ENCODE measurements at places on chromosomes 4 and X.

GRCh38 chr4:169869490-169869889 is 111.7 kb upstream of the HPF1 start:
- DNase-seq: no peak

DNA sequence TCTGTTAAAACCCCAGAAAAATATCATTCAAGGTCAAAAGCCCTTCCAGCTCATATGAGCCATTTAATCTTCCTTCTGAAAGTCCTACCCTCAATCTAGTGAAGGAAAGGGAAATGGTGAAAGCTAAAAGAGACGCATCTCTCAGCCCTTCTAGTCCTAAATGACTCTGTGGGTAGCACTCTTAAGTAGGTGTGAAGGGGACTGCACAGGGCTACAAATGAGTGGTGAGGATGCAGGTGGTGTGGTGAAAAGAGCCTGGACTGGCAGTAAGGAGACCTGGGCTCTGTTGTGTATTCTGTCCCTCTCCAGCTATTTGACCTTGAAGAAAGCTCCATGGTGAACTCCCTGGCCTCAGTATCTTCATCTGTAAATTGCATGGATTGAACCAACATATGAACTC is 671.8 kb upstream of the DIPK2B start:
- DNase-seq: no peak

GRCh38 chr4:164596927-164597326 is 157.0 kb upstream of the SMIM31 start:
- DNase-seq: no peak

DNA sequence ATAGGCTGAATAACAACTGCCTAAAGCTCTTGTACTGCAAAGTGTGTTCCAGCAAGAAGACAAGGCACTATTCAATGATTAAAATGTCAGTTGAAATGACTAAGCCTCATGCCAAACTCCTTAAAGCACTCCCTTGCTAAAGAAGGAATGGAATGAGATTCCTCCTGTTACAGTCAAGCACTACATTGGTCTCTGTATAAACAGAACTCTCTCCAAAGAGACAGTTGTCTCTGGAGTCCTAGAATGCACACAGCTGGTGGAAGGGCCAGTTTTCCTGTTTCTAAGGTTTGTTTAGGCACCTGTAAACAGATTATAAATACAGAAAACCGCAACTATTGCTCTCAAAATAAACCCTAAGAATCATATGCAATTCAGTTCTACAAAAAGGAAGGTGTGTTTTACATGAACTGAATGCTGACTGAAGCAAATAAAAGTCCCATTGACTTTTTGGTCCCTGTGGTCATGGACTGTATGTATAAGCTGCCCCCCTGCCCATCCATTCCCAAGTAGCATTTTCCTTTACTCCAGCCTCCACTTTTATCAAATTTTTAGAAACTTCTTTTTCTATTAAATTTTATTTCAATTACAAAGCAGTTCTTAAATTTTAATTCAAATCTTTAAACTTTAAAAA is 47.0 kb downstream of the FAT1 start:
- no peak for DNase-seq

GRCh38 chrX:16711893-16712547 is 449 bp downstream of the CTPS2 start:
- DNase-seq: peak; percentile 0

GRCh38 chr4:121668368-121669162 is 28.2 kb downstream of the ANXA5 start:
- no peak for DNase-seq

DNA sequence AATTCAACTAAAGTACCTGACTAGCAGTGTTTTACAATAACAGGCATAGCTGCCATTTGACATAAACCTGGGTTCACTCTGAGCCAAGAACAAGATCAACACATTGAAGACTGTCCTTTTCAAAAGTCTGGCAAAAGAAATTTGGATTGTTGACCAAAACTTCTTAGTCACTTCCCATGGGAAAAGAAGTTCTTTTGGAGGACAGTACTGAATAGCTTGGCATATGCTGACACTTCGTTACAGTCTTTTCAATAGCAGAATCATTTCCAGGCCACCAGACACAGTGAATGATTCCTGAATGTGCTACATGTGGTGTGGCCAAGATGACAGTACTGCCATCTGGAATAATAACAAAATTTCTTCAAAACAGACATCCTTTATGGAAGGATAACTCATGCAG is 560.3 kb downstream of the GRID2 start:
- DNase-seq: no peak

GRCh38 chrX:65576160-65576559 is 41.6 kb upstream of the LAS1L start:
- DNase-seq: no peak
